Activated gamma-delta T cell treated with anti-CD3 and anti-CD28 coated beads, Interleukin-2, amount 50 U/mL, for 16 hours (primary cell): ENCODE measurements at places on chromosomes 5 and 9.
A peak's percentile ranks its signal among the peaks of the same experiment; 100 is the strongest.

DNA sequence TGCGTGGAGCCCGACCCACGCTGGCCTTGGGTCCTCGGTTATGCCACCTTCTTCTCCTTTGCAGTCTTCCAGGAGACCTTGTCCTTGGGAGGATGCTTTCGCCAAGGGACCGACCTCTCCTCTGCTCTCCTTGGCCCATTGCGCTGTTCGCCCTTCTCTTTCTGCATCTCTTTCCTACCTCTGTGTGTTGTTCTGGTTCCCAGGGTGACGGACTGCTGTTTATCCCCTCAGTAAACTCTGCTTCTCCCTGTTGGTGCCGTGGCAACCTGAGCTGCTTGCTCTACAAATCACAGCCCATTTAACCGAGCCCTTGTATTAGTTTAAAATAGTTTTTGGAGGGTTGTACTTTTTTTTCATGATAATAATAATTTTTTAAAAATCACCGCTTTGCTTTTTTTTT is 97.9 kb downstream of the DAPK1 start:
- DNase-seq = no peak

DNA sequence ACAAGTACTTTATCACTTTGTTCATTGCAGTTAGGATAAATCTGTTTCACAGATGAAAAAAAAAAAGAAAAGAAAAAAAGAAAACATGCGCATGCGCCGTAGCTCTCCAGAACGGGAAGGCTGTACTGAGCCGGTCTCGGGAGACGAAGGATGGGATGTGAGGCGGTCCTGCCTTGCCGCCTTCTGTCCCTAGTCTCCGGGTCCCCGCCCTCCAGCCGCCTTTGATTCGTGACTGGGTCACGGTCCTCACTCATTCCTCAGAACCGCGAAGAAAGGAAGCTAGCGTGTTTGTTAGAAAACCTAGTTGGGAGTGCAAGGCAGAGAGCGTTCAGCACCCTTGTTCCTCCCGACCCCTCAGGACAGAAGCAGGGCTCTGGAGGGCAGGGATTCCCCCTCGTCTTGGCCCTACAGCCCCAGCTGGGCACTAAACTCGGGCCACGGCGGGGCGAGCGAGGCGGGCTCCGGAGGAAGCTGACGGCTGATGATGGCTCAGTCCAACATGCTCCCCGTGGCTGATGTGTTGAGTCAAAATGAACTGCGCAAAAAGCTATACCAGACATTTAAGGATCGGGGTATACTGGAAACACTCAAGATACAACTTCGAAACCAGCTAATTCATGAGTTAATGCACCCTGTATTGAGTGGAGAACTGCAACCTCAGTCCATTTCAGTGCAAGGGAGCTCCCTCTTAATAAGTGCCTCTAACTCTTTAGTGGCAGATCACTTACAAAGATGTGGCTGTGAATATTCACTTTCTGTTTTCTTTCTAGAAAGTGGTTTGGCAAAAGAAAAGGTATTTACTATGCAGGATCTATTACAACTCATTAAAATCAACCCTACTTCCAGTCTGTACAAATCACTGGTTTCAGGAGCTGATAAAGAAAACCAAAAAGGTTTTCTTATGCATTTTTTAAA is 40.0 kb downstream of the CPLANE1 start:
- no peak for DNase-seq

DNA sequence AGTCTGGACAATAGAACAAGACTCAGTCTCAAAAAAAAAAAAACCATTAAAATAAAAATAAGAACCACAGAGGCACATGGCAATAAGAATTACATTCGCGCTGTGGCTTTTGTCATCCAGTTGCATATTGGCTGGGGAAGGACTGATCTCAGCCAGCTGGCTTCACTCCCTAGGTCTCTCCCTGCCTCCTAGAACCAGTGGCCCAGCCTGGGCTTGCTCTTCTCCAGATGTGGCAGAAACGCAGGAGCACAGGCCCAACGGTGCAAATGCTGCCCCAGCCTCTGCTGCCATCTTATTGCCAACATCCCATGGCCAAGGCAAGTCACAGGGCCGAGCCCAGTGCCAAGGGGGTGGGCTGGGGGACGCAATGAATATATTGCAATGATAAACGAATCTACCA is 37.0 kb downstream of the NKX2-5 start:
- no peak for DNase-seq

DNA sequence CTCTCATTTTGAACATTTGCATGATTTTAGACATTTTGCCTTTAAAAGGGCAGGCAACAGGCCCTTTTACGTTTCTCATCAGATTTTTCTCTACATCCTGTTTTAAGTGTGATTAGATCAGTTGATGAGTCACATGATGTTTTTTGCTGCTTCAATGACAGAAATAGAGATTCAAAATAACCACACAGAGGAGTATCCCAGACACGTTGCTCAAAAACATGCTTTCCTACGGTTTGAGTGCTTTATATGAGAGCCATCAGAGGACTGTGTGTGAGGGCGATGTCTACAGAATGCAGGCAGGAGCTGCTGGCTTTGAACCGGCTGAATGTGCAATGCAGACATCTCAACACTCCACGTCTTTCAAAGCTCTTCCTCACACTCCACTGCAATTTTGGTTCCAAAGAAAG is 42.1 kb downstream of the OTULIN start:
- DNase-seq = no peak

DNA sequence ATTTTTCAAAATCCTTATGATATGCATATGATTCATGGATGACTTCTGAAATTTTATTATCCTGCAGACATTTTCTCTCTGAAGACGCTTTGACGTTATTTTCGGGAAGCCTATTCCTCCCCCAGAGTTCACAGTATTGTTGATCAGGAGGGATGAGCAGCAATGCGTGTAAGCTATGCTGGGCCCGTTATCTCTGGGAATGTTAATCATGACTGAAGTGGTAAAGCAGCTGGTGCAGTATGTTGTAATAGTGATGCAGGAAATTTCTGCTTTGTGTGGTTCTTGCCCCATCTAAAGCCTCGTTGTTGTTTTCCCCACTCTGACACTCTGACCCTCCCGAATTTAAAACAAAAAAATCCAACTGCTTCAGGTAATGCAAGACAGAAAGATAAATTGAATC is 1797.8 kb upstream of the WWC1 start:
- DNase-seq = no peak

- no peak for DNase-seq
These were observed 156.1 kb downstream of the GHR start for GRCh38 chr5:42579320-42579719.

GRCh38 chr9:137785704-137786161 is 91.8 kb upstream of the CACNA1B start:
- no peak for DNase-seq

GRCh38 chr5:24615159-24615558 is 29.6 kb downstream of the CDH10 start:
- no peak for DNase-seq

- no peak for DNase-seq
These were observed 113.8 kb downstream of the TMC1 start for GRCh38 chr9:72635197-72635596.

- DNase-seq = no peak
These were observed 66.3 kb upstream of the TMEM215 start for GRCh38 chr9:32716955-32717543.

- peak; percentile 76 for DNase-seq
These were observed at the start of gene NPDC1 for GRCh38 chr9:137046088-137046787. Gene NPDC1, minus strand, starts transcription at chr9:137046177. Its CDS starts 188 bp downstream, at chr9:137045989.

- DNase-seq = no peak
These were observed 217.6 kb downstream of the PBX3 start for GRCh38 chr9:125964702-125965225.

- no peak for DNase-seq
These were observed 252.9 kb downstream of the PAPPA start for GRCh38 chr9:116406469-116406868.

DNA sequence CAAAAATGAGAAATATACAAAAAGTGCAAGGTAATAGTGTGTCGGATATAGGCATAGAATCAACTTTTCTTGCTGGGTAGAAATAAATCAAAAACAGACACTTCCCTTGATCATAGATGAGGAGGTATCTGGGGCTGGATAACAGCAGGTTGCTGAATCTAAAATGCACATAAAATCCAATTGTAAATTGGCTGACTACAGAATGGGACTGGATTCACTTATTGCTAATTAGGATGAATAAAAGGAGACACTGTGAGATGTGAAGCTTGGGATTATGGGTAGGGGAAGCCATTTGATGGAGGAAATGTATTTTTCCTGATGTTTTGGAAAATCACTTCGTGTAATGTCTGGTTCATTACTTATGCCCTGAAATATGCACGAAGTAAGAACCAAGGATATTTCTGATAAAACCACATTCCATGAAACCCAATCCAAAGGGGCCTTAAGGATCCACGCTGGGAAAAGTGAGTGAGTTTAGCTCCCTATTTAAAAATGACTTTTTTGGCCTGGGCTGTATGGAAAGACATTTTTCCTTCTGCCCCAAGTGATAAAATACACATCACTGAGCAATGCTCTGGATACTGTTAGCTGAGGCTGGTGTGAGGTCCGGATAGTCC is 136.1 kb downstream of the MARCHF11 start:
- DNase-seq = no peak

- DNase-seq = no peak
These were observed 483.9 kb downstream of the KDM4C start for GRCh38 chr9:7241694-7242093.

DNA sequence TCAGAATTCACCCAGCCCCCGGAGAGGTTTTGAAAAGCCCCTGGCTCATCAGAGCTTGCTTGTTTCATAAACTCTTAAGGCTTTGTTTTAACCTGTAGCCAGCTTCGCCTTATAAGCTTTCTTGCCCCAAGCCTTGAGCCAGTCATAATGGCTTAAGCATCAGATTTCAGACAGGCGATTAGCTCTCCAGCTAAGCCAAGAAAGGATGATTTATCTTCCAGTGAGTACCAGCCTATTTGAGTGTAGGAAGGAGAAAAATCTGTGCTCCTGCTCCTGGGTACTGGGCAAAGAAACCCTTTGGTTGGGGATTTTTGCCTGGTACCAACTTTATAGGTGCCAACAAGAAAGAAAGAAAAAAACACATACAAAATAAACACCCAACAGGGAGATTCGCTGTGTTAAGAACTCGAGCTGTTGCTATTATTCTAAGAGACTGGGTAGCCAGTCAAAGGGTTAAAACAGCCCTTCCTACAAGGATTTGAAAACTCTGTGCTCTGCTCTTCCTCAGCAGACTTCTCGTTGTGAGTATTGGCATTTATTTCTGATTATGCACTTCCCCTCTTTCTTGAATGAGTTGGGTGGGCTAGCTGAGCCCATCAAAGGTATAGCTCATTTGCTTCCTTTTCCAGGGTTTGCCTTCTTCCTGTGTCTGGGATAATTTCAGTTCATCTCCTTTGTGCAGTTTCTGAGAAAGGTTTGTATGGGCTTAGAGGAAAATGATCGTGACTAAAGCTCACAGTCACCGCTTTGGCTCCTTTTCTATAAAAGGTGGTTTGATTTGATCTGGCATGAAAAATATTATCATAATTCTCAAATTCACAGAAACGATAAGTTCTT is 157.2 kb upstream of the DMRT1 start:
- DNase-seq = no peak

DNA sequence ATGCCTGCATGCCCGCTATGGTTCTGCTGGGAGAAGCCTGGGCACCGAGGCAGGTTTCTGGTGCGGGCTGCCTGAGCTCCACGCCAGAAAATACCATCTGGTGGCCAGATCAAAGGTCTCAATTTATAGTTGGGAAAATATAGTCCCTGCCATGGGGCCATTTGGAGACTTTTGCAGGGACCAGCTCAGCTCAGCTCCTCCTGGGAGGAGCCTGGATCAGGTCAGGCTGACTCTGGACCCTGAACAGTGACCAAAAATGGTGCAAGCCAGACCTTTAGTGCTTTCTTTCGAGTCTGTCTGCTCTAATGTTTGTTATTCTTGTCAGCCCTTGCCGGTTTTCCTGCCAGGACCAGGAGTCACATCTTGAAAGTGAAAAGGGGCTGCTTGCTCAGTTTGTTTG is 31.8 kb downstream of the HMCN2 start:
- no peak for DNase-seq

GRCh38 chr9:134442085-134442474 is 115.8 kb downstream of the RXRA start:
- no peak for DNase-seq

DNA sequence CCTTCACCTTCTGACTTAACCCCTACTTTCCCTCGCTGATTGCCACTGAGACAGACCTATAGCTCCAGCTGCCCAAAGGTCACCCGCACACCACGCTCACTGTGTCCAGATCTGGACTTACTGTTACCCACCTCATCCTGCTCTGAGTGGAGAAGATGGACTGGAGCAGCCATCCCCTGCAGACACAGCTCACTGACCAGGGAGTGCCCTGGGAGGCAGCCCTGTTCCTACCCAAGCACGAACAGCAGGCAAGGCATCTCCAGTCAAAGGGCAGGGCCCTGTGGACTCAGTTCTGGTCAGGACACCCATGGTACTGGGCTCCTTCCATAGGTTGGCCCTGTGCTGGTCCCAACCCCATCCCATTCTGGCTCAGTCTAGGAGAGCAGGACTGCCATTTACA is 9.5 kb upstream of the BARX1 start:
- DNase-seq = no peak

DNA sequence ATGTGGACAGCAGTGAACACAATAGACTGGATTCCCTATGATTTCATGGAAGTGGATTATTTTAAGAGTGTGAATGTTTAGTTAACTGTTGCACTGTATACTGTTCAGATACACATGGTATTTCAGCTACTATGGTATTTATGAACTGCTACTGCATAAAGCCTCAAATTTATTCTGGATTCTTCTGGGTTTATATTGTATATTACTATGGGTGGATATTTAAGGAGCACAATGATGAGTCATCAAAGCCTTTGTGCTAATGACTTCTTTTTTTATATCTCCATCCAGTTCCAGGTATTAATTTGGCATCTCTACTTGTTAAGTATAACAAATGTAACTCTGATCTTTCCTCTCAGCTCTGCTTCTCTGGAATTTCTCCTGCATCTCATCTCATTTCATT is 6.8 kb downstream of the KDM4C start:
- DNase-seq = no peak

DNA sequence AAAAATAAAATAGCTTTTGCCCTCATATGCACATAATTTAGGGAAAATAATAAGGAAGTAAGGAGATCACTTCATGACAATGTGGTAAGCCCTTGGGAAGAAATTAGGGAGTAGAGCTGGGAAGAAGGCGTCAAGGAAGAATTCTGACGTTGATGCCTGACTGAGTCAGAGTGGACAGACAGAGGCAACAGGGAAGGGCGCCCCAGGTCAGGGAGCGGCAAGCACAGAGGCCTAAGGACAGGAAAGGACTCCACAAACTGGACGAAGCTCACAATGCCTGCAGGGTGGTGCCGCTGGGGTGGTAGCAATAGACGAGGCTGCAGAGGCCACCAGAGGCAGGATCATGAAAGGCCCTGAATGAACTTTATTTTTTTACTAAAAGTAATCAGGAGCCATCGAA is 7.6 kb downstream of the DRD1 start:
- DNase-seq = no peak

- DNase-seq = no peak
These were observed 232.6 kb downstream of the PRDM9 start for GRCh38 chr5:23740029-23740428.

GRCh38 chr9:75938946-75939345 is 48.5 kb downstream of the PCSK5 start:
- DNase-seq = no peak

DNA sequence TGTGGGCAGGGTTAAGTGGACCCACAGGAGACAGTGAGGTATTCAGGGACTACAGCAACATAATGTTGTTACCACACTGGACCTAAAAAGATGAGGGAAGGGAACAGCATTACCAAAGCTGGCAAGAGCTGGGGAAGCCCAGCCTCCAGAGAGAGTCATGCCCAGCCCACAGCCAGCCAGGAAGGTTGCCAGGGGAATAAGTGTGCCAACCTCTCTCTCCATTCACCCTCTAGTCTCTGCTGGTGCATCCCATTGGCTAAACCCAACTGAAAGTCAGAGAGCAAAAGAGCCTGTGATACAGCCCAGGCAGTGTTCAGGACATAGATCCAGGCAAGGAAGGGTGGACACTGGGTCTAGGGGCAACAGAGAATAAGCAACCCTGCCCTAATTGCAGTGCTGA is 35.8 kb upstream of the AFAP1L1 start:
- no peak for DNase-seq
